Esophagus squamous epithelium (tissue), 5 donors: ENCODE measurements at places on chromosomes 7 and 10.

DNA sequence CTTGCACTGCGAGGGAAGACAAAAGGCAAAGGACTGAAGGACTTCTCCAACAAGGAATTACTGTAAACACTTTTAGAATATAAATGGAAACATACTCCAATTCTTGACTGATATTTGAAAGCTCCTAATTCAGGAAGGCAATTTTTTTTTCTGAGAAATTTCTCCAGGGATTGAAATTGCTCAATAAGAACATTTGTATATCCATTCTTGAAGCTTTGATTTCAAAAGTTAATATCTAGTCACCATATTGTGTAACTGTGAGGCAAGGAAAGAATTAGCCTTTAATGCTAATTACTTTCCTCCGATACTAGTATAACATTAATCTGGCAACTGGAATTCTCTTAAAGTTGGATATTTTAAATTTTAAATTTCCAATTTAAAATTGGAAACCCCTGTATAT lies 188.4 kb upstream of the COL1A2 start:
- DNase-seq: no peak

DNA sequence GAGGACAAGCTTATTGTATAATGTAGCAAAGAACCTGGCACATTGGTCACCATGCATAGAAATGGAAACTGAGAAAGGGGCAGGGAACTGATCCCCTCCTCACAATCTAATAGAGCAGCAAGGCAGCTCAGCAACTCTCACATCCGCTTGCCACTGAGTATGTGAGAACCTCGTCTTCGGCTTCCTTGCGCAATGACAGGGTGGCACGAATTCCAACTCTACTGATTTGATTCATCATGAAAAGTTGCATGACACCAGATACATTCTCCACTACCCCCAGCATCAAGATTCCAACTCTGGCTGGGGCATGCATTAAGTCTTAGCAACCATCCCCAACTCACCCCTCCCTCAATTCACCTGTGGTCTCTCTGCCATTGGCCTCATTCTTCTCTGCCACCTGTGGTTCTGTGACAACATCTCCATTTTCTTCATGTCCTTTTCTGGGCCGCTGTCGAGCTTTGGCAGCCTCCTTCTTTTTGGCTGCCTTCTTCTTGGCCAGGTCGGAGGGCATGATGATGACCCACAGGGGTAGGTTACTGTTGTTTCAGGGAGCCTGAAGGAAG lies 976 bp downstream of the ABCF2 start:
- no peak for DNase-seq

DNA sequence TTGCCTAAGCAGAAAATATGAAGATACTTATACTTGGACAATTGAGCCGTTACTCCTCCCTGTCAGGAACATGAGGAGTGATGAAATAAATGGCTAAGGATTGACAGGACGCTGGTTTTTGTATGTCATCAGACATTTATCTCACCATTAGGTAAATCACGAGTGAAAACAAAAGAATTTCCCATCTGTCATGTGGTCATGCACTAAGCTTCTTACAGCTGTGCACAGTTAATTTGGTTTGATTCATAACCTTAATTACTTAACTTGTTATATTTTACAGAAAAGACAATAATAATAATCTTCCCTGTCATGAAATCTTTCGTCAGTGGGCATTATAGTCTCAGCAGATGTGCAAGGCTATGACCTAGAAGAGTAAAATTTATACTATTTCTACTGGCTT lies 266.5 kb downstream of the HGF start:
- DNase-seq: no peak

GRCh38 chr10:72740528-72740927 lies 48.6 kb downstream of the MCU start:
- DNase-seq: no peak

DNA sequence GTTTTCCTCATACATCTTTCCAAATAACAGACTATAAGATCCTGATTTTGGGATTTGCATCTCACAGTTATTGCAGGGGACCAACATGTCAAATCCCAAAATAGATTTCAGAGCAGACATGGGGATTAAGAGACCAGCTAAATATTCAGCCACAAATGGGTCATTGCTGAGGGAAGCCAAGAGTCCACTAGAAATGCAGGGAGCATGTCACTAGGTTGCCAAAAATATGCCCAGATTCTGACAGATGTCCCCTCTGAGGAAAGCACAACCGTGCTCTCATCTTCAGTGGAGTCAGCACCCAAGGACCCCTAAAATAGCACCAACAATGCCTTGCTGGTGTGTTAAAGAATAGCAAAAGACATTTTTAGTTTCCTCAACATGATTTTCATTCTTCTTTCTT lies 56.2 kb upstream of the AGK start:
- DNase-seq: no peak

DNA sequence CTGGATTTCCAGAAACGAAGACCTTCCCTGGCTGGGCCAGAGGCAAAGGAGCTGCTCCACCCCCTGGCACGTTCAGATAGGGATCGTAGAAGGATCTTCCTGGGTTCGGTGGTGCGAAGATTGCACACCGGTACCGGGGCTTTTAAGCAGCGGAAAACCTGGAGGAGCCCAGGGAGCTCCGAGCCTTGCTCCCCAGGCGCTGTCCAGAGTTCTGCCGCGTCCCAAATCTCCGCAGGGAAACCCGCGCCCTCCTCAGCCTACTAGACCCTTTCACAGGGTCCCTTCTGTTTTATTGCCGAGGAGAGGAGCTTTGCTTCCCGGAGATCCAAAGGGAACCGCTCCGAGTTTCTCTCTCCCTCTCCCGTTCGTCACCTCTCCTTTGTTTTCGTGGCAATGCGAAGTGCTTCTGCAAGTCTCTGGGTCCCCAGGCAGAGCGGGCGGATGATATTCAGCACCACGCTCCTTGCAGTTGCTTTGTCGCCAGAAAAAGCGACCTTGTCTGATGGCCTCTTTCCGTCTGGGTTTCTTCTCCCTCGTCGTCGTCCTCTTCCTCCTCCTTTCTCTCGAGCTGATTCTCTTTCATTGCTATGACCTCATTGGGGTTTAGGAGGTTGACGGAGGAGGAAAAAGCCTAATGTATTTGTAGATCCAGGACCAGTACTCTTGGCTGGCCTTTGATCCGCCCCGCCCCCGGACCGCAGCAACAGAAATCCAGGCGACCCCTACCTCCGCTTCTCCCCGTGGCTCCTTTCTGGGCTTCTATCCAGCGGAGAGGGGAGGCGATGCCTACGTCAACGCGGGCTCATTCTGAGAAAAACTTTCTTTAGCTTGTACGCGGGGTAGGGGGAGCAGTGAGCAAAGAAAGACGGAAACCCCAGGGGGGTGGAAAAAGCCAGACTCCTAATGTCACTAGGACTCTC lies at the start of gene TMEM196:
Gene TMEM196 (minus strand): TSS at position 777 of the 920 bp plus-strand sequence. CDS start 921 bp downstream, outside the sequence.
- DNase-seq: no peak

DNA sequence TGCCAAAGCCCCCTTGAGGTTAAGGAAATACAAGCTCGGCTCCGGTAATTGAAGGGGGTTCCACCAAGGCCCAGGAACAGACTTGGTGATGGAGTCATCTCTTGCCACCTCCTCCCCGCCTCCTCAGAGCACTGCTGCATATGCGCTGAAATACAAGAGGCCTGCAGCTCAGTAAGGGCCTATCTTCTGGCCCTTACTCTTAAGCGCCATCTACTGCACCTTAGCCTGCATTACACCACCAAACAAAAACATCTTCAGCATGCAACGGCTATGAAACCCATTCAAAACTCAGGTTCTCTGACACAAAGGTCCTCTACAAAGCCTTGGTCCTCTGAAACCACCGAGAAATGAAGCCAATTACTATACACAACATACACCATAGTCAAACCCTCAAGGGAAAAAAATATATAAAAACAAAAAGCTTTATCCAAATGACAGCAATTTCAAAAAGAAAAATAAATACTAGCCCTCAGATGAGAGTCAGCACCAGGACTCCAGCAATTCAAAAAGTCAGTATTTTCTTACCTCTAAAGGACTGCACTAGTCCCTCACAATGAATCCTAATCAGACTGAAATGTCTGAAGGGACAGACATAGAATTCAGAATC lies 176.8 kb upstream of the TBX20 start:
- DNase-seq: no peak

- no peak for DNase-seq
Observed at GRCh38 chr7:37070471-37070870, 346.2 kb upstream of the AOAH start.

DNA sequence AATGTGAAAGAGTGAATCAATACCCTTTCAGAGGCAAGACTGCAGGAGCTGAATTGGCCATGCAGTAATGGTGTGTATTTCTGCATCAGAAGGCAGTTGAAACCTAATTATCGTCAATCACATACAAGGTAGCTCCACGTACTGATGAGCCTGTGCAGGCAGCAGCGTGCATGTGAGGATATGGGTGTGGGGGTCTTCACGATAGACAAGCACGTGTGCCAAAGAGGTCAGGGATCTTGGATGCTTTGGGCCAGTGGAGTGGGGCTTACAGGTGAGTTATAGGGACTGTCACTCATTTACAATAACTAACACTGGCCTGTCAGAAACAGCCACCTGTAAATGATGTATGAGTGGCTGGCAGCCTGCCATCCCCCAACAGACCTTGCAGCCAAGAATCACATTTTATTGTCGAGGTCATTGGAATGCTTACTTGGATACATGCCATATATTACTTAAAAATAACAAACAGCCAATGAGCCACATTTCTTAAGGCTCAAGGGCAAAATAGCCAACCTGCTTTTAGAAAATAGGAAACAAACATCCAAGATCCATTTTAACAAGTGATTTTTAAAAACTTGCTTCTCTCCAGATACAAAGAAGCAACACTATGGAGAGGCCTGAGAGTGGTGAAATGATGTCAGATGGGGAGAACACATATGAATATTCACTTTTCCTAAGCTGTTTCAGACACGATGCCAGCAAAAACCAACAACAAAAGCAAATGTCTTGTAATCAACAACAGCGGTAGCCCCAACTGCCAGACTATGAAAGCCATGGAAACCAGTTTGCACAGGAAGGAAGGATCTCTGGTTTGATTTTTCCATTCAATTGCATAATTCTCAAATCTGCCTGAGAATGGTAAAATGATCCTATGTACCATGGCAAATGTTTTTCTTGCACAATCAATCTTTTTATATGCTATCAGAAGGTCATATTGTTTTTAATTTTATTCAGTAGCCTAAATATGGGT lies 210.7 kb downstream of the SKAP2 start:
- DNase-seq: no peak

GRCh38 chr7:47356261-47356660 lies 225.7 kb downstream of the TNS3 start:
- no peak for DNase-seq

DNA sequence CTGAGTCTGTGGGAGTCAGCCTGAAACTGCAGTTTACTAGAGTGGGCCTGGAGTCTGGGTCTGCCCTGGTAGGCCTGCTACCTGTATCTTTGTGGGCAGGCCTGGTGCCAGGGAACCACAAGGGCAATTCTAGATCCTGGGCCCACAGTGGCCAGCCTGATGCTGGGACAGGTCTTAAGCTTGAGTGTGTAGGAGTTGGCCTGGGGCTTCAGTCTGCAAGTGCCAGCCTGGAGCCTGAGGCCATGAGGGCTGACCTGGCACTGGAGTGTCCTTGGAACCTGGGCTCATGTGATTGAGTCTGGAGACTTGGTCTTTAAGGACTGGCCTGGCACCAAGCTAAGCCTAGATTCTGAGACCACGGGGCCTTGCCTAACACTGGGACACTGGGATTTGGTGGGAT lies 245.7 kb upstream of the TEX47 start:
- DNase-seq: no peak

GRCh38 chr7:80098795-80099194 lies 35.8 kb upstream of the GNAI1 start:
- no peak for DNase-seq

GRCh38 chr10:25561758-25562157 lies 372.3 kb upstream of the MYO3A start:
- no peak for DNase-seq

- DNase-seq: no peak
Observed at GRCh38 chr7:20026762-20027161, 190.4 kb downstream of the MACC1 start.

DNA sequence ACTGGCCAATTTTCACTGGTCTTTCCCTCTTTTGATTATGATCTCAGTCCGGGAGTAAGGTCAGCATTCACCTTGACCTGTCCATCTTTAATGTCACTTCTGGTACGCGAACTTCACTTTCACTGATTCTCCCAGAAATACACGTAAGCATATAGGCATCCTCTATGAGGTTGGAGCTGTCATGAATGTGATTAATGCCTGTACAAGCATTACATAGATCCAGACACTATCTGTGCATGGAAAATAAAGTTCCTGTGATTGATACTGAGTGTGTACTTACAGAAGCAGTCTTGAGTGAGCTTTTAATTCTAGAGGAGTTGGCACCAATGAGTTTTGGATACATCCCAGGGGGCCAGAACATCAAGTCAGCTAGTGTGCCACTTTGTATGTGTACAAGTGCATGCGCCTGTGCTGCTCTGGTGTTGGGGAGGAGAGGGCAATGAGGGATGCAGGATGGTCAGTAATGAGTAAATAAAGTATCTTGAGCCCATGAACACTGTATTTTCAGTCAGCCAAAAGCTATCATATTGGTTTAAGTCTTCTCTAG lies 6.0 kb downstream of the PTPRZ1 start:
- no peak for DNase-seq

DNA sequence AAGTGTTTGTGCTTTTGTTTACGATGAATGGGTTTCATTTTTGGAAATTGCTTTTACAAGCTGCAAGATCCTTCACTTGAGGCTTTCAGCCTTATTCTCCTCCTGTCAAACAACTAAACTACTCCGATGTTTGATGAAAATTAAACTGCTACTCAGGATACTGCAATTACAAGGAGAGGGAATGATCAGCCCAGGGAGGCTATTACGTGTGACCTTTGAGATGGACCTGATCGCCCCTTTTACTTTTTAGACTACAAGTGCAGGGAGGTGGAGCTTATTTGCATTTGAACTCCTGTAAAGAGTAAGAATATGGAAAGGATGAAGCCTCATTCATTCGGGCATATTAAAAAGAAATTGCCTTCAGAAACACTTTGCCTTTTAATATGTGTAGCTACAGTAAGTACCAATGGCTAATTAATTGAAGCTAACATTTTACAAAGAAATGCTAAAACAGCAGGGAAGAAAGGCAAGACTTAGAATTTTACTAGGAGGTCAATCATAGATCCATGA lies 219.1 kb downstream of the PHTF2 start:
- no peak for DNase-seq

DNA sequence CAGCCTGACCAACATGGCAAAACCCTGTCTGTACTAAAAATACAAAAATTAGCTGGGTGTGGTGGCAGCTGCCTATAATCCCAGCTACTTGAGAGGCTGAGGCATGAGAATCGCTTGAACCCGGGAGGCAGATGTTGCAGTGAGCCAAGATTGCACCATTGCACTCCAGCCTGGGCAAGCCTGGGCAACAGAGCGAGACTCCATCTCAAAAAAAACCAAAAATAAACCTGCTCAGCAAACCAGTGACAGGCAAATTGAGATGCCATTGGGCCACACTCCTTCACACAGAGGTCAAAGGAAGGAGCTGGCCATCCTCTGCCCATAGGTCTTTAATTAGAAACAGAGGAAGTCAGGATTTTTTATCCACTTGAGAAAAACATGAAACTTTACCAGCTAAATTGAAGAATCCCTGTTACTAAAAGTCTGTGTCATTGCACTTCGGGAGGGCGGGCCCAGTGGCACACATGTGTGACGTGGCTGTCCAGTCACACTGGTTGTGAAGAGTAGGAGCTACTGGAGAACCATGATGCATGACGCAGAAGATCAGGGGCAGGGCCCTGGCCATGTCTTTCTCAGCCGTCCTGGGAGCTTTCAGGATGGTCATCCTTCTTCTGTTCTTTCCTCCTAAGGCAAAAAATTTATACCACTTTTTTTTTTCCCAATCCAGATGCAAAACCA lies 118.3 kb upstream of the ZNF438 start:
- no peak for DNase-seq
